AG09319 (cell line): ENCODE measurements at places on chromosomes 7 and 10.

DNA sequence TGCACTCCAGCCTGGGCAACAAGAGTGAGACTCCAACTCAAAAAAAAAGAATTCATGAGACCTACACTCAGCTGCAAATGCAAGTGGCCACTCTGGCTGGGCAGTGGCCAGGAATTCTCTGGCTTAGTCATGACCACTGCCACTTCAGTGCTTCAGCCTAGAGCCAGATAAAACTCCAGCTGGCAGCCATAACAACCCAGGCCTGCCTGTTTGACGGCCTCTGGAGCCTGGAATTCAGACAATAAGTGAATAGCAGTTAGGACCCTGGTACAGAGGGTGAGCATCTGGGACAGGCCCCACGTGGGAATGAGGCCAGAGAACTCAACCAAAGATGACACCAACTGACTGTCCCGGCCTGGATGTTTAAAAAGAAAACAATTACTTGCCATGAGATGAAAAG, 18.9 kb downstream of the RCC1L start:
- no peak for DNase-seq

DNA sequence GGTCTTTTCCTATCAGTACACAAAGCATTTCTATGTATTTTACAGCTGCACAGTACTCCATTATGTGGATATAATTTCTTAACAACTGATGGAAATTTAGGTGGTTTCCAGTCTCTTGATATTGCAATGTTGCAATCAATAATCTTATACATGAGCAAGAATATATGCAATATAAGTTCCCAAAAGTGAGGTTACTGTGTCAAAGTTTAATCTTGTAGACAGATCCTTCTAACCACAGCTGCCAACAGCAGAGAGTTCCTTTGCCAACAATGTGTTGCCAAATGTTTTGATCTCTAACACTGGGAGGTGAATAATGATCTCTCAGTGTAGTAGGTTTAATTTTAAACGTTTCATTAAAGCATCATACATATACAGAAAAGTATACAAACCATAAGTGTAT, 54.5 kb downstream of the CUL2 start:
- DNase-seq, result no peak

- no peak for DNase-seq
Measured at GRCh38 chr7:81839708-81840369, 70.0 kb upstream of the HGF start.

DNA sequence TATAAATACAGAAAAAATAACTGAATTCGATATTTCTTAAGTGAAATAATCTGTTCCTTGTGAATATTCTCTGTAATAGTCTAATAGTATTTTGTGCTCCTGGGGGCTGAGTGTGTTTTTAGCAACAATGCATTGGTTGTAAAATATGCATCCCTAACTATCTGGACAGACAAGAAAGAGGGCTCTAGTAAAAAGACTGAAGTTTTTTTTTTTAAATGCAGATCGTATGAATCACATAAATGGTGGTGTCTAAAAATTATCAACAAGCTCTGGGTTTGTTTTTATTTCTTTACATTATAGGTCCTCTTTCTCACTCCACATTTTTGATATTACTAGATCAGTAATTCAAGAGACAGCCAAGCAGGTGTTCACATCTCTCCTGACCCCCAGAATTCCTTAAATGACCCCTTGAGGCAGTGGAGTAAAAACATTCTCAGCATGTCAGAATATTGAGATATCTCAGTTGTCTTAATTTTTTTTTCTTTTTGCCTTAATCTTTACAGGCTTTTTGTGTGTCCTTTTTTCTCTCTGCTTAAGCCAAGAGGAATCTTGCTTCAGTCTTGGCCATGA, 18.2 kb downstream of the ARID5B start:
- DNase-seq, result no peak

DNA sequence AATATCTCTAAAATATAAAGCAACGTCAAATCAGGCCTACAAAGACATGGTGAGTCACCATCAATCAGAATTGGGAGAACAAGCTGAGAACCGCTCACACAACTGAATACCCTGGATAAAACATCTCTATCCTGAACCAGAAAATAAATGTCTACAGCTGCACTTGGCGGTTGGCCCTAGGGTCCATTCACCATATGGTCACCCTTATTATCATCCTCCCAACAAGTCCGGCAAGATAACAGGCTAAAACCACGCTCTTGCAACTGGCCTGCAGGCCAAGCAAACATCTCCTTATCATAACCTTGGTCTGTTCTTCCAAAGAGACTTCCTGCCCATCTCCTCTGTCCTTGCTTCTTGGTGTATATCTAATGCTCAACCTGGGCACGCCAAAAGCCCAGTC, 310.7 kb downstream of the CALN1 start:
- DNase-seq, result no peak

- DNase-seq, result no peak
Measured at GRCh38 chr7:117312593-117313580, 10.0 kb downstream of the WNT2 start.
